ENCODE measurements at places on chromosomes 4 and X.

DNA sequence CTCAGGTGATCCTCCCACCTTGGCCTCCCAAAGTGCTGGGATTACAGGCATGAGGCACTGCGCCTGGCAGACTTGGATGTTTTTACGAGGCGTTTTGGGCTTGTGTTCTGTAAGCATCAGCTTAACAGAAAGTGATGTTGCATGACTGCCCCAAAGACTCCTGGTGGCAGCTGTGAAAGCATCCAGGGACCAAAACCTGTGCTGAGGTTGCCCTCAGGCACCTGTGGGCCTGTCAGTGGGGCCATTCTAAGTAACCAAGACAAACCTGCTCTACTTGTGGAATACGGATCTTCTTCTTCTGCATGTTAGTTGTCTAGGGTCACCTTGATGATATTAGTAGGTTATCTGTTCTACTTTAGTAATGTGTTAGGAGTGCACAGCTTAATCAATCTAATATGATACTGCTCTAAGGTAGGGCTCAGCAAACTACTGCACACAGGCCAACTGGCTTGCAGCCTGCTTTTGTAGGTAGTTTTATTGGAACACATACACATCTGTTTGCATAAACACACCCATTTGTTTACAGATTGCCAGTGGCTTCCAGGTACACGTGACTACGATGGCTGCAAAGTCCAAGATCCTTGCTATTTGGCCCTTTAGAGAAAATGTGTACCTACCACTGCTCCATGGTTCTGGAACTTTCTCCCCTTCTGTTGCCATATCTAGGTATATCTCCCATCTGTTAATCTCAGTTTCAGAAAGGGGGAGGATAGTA lies 136.7 kb downstream of the GPR143 start:
- no peak for DNase-seq

DNA sequence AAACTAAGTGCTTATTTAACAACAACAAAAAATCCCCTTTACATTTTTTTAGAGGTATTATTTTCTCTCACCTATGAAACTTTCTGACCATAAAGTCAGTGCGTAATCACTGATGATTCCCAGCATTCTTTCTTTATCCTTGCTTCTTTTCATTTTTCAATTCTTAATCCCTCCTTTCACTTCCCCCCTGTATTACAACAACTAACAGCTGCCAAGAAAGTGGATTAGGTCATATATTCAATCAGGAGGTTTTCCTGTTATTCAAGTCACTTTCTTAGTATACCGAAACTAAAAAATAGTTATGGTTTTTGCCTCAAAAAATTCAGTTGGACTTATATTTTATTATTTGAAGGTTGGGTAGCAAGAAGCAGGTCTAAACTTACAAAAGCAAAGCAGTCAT lies 2.1 kb upstream of the STAP1 start:
- DNase-seq = no peak

DNA sequence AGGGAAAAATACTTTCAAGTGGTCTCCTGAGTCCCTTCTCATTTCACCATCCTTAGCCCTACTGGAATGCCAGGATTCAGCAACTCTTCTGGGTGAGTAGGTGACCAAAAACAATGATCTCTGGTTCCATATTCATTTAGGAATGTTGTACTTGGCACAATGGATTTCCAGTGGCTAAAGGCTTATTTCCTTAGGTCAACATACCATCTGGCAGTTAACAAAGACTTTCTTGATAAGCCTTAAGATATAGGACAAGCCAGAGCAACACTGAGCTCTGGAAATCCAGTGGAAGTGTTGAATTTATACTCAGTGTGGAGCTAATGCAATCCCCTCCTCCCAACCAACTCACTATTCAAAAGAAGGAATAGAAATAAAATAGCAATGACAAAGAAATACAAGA lies 139.4 kb upstream of the EMCN start:
- DNase-seq = no peak

- DNase-seq = peak; percentile 42
These were observed 14.7 kb downstream of the SLIT2 start for GRCh38 chr4:20266215-20267082.

DNA sequence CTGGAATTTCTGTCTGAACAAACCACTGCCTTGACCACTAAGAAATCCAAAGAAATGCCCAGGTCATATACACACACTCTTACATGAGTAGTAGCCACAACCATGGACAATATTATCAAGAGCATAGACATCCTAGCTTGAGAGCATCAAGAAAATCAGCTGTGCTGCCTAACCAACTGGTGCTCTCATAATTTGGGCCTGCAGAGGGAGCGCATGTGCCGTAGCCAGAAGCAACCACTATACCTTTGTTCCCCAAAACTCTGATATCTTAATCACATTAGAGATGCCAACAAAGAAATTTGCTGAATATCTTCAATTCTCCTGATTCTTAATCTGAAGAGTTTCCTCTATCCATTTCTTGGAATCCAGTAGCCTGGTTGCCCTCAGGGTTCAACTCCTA lies 163.6 kb downstream of the ZNF674 start:
- peak; percentile 2 for DNase-seq

GRCh38 chrX:40483502-40483901 lies 97.3 kb upstream of the ATP6AP2 start:
- no peak for DNase-seq

- no peak for DNase-seq
These were observed 89.0 kb downstream of the TRAPPC11 start for GRCh38 chr4:183747931-183748670.

- DNase-seq = no peak
These were observed 54.1 kb upstream of the PRPS1 start for GRCh38 chrX:107574054-107574683.

DNA sequence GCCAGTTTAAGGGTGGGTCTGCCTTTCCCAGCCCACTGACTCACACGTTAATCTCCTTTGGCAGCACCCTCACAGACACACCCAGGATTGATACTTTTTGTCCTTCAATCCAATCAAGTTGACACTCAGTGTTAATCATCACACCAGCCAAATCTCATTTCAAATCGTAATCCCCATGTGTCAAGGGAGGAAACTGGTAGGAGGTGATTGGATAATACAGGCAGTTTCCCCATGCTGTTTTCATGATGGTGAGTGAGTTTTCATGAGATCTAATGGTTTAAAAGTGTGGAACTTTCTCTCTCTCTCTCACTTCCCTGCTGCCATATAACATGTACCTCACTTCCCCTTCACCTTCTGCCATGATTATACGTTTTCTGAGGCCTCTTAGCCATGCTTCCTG lies 647.2 kb upstream of the FRG1 start:
- no peak for DNase-seq

DNA sequence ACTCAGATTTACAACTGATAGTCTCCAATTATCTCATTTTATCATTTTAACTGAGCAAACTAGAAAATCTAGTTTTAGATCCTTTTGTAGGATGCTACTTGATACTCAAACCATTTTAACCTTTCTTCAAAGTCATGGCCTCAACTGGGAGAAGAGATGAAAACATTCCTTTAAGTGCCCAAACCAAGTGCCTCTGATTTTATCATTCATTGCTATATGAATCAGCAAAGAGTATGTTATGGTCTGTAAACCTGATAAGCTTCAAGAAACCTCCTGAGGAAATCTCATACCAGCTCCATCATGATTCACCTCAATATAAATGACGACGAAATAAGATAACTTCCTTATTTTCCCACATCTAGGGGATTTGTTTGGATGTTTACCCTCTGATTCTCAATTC lies 119.9 kb downstream of the FAM13A start:
- peak; percentile 71 for DNase-seq

DNA sequence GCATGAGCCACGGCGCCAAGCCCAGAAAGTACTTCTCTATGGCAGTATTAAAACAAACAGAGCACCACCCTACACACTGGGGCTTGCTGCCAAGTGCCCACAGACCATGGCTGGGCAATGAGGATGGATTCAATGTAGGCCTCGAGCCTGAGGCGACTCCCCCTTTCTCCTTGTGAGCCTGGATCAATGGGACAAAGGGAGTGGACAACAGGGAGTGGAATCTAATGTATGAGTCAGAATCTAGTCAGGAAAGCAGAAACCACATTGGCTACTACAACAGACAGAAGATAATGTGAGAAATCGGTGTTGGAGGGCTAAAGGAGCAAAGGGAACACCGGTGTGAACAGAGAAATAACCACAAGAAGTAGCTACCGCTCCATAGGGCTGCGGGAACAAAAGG lies 37.7 kb upstream of the OCIAD2 start:
- peak; percentile 89 for DNase-seq

GRCh38 chr4:114561590-114561989 lies 37.0 kb upstream of the UGT8 start:
- no peak for DNase-seq

DNA sequence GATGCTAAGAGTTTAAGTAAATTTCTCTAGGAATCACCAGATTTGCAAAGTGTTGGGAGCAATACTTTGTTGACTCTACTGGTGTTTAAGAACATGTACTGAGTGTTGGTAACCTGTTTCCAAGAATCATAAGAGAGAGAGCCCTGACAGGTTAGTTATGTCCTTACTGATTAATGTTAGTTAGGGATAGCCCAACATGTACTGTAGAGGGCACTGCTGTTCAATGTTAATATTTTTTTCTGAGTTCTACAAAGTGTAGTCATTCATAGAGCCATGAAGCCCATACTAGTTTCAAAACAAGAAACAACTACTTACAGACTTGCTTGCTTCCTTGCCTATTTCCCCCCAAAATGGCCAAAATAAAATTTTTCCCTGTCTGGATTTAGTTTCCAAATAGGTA lies 11.9 kb downstream of the TMPRSS11D start:
- DNase-seq = peak; percentile 26

GRCh38 chrX:22740836-22741235 lies 258.9 kb upstream of the DDX53 start:
- no peak for DNase-seq

- no peak for DNase-seq
These were observed 38.7 kb downstream of the CCSER1 start for GRCh38 chr4:90165883-90166282.
